Stimulated activated CD4-positive, alpha-beta T cell treated with anti-CD3 and anti-CD28 coated beads, Interleukin-1b, Interleukin-23, amount 100 ng/mL, for 48 hours (primary cell): ENCODE measurements at places on chromosomes 11 and 22.

- no peak for DNase-seq
These were observed at the start of gene KCNA4 for GRCh38 chr11:30016588-30017363. KCNA4 (minus strand) TSS chr11:30017030; CDS start chr11:30012678, 4,352 bp downstream.

GRCh38 chr11:93039531-93040240 is 70.2 kb downstream of the MTNR1B start:
- no peak for DNase-seq

DNA sequence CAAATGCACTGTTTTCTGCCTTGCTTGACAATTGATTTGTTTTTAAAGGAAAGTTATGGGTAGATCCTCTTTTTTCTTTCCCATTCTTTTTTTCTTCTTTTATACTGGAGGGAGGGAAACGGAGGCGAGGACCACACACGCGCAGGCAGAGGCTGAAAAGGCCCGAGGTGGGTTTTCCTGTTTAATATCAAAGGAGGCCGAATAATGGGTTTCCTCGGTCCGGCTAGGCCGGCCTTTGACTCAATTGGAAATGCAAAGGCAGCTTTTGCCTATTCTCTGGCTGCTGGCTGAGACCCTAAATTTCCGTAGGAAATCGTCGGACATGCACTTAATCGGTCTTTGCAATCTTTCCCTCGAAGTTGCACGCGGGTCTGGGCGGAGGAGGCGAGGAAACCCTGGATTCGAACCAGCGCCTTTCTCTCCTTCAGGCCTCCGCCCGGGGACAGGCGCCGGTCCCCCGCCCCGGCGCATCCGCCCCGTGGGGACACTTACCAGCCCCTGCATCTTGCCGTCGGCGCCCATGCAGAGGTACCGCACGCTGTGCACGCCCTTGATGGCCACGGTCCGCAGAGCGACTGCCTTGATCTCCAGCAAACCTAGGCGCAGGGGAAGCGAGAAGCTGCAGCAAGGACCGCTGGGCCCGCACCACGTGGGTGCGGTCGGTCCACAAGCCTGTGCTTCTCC is 911 bp downstream of the FGF19 start:
- DNase-seq, result no peak

GRCh38 chr22:28911777-28912669 is 28.7 kb downstream of the ZNRF3 start:
- DNase-seq, result no peak

GRCh38 chr11:16382638-16383380 is 26.5 kb upstream of the SOX6 start:
- no peak for DNase-seq

- no peak for DNase-seq
These were observed 1.4 kb downstream of the MADD start for GRCh38 chr11:47271328-47271727.

GRCh38 chr22:18031695-18032454 is 7.5 kb upstream of the MICAL3 start:
- DNase-seq, result no peak

- no peak for DNase-seq
These were observed 13.9 kb upstream of the TXNRD2 start for GRCh38 chr22:19955241-19956128.

- no peak for DNase-seq
These were observed 34.6 kb upstream of the KCNQ1OT1 start for GRCh38 chr11:2734181-2735052.

- DNase-seq, result no peak
These were observed 8.4 kb downstream of the APLNR start for GRCh38 chr11:57228600-57228999.

- no peak for DNase-seq
These were observed 20.1 kb upstream of the SPINDOC start for GRCh38 chr11:63793161-63793560.

GRCh38 chr11:10108915-10109680 is 184.9 kb downstream of the SBF2 start:
- DNase-seq, result no peak

GRCh38 chr22:23718371-23719165 is 27.8 kb downstream of the RGL4 start:
- DNase-seq, result no peak

DNA sequence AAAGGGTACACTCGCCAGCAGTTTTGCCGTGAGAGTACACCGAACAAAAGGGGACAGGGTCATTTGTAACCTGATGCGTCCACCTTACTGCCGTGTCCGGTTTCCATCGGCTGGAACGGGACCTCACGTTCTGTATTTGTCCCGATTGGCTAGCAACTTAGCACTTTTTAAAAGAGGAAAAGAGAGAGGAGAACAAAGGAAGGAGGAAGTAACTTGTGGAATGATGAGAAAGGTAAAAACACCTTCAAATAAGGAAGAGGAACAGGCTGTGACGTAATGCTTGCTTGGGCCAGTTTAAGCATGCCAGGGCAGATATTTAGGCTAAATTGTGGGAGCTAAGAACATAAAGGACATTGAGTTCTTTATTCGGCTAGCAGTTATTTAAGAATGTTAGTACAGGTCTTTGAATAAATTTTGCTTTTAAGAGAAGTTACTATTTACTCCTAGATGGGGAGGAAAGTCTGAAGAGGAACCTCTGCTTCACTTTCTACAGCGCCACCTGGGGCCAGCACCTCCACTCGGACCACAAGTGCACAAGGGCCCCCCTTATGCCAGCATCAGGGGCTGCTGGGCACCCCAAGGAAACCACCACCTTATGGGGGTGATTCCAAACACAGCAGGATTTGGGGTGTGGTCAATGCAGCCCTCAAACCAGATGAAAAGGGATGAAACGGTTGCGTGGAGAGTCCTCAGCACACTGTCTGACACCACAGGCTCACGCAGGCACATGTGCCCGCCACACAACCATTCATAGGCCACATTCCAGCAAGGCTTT is 5.8 kb downstream of the ARSA start:
- no peak for DNase-seq

- DNase-seq, result no peak
These were observed 41.6 kb downstream of the MRTFA start for GRCh38 chr22:40594924-40595323.

DNA sequence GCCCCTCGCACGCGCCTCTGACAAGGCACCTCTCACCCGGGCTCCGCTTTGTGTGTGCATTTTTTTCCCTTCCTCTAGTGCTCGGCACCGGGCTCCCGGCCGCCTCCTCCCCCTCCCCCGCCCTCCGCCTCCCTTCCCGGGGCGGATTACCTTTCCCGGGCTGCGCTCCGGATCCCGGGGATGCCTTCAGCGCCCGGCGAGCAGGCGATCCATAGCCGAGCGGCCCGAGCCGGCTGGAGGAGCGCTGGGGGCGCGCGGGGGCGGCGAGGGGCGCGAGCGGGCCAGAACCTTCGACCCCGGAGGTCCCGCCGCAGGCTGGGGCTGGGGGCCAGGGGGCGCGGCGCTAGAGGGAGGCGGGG is 282 bp downstream of the MPPED2 start:
- no peak for DNase-seq

- DNase-seq, result no peak
These were observed 4.0 kb downstream of the TECTA start for GRCh38 chr11:121105063-121105480.

- no peak for DNase-seq
These were observed 18.1 kb downstream of the CECR2 start for GRCh38 chr22:17387356-17387755.

GRCh38 chr11:41458154-41458553 is 1.3 kb downstream of the LRRC4C start:
- no peak for DNase-seq
